ENCODE measurements at places on chromosomes 3 and 15.

DNA sequence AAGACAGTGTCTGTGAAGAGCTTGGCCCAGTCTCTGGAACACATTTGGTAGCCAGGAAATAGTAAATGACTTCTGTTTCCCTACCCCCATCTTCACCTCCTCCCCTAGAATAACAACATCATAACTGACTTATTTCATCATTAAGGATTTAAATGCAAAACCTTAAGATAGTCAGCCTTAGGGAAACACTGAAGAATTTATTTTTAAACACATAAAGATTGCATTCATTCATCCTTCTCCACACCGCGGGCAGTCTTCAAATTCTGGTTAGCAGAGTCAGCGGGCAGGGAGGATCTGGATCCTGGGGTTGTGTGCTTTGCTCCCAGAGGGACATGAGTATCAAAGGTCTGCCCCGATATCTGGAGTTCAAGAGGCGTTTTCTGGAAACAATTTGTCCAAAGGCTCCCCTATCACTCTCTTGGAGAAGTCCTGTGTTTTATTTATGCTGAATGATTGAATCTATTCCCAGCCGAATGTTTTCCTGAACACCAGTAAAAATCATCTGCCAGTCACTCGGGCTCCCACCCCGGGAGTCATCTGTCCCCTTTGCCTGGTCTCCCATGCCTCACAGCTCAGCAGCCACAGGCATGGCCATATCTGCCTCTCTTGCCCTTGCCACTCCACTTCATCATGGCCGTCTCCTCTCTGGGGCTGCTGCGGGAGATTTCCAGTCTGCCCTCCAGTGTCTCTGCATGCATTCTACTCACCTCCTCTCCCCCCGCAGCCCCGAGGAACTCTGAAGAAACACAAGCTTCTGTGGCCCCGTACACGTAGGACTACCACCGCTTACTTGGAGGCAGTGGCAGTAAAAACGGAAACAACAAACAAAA lies 234.7 kb upstream of the CTDSPL start:
- H3K4me1 ChIP-seq = no peaks in the 10 kb centered on the region
- no peaks in the 10 kb centered on the region for H3K36me3 ChIP-seq
- no peak overlapping the region for H3K27ac ChIP-seq
- no peak overlapping the region for H3K4me3 ChIP-seq
- no peaks in the 10 kb centered on the region for H3K27me3 ChIP-seq
- no peak for DNase-seq

DNA sequence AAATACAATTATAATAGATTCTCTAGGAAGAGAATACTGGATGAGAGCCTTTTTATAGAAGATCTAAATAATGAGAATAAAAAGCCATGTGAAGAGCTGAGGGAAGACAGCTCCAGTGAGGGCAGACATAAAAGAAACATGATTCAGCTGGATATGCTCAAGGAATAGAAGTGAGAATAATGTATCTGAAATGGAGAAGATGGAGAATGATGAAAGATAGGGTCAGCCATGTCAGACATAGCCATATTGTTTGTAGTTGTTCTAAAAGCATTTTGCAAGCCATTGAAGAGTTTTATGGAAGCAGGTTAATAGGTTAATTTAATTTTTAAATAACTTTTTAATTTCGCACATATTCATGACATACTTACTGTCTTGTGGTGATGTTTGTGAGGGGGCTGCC lies 713.5 kb upstream of the ARPP21 start:
- no peak for DNase-seq
- H3K4me1 ChIP-seq = no peaks in the 10 kb centered on the region
- H3K4me3 ChIP-seq = no peak overlapping the region
- no peak overlapping the region for H3K27ac ChIP-seq
- no peaks in the 10 kb centered on the region for H3K36me3 ChIP-seq

GRCh38 chr3:151751161-151751560 lies 17.4 kb downstream of the AADACL2 start:
- no peaks in the 10 kb centered on the region for H3K27me3 ChIP-seq
- no peak overlapping the region for H3K27ac ChIP-seq
- no peaks in the 10 kb centered on the region for H3K36me3 ChIP-seq
- H3K4me3 ChIP-seq = no peak overlapping the region

- DNase-seq = no peak
- H3K4me1 ChIP-seq = no peaks in the 10 kb centered on the region
- H3K27ac ChIP-seq = no peak overlapping the region
- no peaks in the 10 kb centered on the region for H3K36me3 ChIP-seq
- H3K27me3 ChIP-seq = no peaks in the 10 kb centered on the region
These were observed 138.6 kb downstream of the SUCLG2 start for GRCh38 chr3:67515778-67516177.

GRCh38 chr15:82317091-82317489 lies 32.2 kb downstream of the GOLGA6L10 start:
- H3K4me3 ChIP-seq = no peak overlapping the region
- DNase-seq = no peak
- no peaks in the 10 kb centered on the region for H3K36me3 ChIP-seq
- no peaks in the 10 kb centered on the region for H3K4me1 ChIP-seq

GRCh38 chr3:139100821-139101220 lies 56.1 kb upstream of the PRR23C start:
- no peaks in the 10 kb centered on the region for H3K36me3 ChIP-seq
- H3K4me1 ChIP-seq = no peaks in the 10 kb centered on the region
- DNase-seq = no peak
- no peak overlapping the region for H3K4me3 ChIP-seq
- no peaks in the 10 kb centered on the region for H3K27me3 ChIP-seq
- no peak overlapping the region for H3K27ac ChIP-seq

- H3K27ac ChIP-seq = no peak overlapping the region
- DNase-seq = no peak
- no peaks in the 10 kb centered on the region for H3K27me3 ChIP-seq
- no peaks in the 10 kb centered on the region for H3K36me3 ChIP-seq
- no peaks in the 10 kb centered on the region for H3K4me1 ChIP-seq
These were observed 8.3 kb upstream of the TMCO5A start for GRCh38 chr15:37926136-37926535.

GRCh38 chr15:83487519-83487918 lies 40.4 kb downstream of the SH3GL3 start:
- DNase-seq = no peak
- H3K36me3 ChIP-seq = no peaks in the 10 kb centered on the region
- H3K27me3 ChIP-seq = no peaks in the 10 kb centered on the region
- no peak overlapping the region for H3K27ac ChIP-seq
- no peaks in the 10 kb centered on the region for H3K4me1 ChIP-seq
- no peak overlapping the region for H3K4me3 ChIP-seq

DNA sequence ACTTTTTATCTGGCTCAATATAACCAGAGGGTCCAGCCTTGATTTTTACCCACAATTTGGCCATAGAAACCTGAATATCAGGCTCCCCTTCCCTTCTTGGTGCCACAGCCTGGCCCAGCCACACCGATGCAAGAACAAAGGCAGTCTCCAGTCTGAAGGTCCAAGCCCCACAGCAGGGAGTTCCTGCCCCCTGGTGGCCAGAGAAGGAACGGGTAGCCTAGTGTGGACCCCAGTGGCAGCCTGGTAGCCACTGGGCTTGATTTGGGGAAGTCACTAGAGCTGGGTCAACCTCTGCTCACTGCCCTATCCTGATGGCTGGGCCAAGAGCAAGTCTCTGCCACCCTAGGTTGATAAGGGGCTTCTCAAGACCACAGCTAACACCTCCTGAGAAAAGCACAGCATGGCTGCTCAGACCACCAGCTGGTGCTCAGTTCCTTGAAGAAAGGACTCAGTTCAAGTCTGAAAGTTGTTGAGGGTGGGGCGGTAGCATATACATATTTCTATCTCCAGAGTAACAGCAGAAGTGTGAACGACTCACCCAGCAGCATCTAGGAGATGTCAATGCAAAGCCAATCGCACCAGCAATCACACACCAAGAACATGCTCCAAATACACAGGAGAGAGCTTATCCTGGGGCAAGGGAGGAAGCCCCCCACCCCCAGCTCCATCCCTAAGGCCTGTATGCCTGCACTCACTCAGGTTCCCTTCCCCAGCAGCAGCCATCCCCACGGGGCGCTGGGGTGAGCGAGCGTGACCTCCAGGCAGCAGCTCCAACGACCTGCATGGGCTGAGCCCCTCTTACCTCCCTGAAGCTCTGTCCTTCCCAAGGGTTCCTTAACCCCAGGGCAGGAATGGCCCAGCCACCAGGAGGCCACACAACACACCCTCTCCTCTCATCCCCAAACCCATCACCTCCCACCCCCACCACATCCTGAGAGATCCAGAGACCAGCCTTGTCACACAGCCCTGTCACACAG lies 7.6 kb downstream of the PFKFB4 start:
- H3K27me3 ChIP-seq = no peaks in the 10 kb centered on the region
- H3K36me3 ChIP-seq = no peaks in the 10 kb centered on the region
- no peaks in the 10 kb centered on the region for H3K4me1 ChIP-seq

DNA sequence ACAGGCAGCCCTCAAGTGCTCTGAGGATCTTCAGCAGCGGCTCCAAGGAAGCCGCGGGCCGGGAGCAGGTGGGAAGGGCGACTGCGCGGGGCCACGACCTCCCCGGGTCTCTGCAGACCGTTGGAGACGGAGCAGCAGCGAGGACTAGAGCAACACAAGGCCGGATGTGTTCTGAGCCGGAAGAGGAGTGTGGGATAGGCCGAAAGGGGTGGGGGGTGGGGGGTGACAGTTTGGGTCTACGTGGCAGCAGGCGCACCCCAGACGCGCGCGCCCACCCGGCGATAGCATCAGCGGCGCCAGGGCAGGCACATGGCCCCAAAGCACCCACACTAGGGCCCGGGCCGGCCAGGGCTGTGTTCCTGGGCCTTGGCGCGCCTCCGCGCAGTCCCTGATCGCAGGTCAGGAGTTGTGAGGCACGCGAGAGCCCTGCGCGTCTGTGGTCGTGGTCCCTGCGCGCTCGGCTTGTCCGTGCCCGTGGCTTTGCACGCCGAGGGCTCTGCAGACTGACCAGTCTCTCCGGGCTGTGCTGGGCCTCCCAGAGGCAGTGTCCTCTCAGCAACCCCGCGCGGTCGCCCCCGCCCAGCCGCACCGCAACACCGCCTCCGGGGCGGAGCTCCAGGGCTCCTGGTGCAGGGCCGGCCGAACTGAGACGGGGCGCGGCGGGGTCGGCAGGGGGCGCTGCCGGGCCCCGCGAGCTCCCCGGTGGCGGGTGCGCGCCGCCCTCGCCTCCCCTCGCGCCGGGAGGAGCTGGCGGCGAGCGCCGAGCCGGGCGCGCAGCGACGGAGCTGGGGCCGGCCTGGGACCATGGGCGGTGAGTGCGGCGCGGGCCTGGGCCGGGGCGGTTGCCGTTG lies at the start of gene PXYLP1:
PXYLP1 (plus strand) TSS at position 725 of the 851 bp plus-strand sequence. CDS start 28,351 bp downstream, outside the sequence.
- peak within 1 kb of the TSS; percentile 92 for H3K27ac ChIP-seq
- H3K36me3 ChIP-seq = no peaks in the 10 kb centered on the region
- peak within 1 kb of the TSS; percentile 68 for H3K4me3 ChIP-seq
- DNase-seq = peak; percentile 95
- H3K27me3 ChIP-seq = no peaks in the 10 kb centered on the region

DNA sequence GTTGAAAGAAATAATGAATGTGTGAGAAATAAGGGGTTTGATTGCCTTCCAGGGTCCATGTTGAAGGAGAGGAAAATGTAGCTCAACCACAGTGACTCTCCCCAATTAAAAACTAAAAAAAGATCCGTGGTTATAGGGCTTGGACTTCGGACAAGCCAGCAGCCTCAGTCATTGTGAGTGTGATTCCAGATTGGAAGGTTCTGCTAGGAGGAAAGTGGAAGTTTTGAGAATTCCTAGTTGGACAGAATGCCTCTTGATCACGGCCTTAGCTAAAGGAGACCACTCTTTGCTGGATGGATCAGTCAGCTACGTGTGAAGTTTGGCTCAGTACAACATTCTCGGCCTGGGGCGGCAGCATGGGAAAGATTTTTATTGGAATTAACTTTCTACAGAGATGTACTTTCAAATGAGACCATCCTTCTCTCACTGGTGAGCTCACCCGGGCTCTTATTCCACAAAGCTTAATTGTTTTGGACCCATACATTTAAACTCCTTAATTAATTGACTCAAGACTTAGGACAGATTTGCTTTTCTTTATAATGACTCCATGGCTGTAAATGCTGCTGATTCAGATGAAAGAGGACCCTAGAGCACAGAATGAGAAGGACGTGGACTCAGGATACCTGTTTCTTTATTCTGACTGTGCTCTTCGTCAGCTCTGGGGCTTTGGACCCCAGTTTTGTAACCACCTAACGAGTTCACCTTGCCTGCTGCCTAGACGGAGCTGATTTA lies 27.5 kb downstream of the FLNB start:
- H3K4me1 ChIP-seq = no peaks in the 10 kb centered on the region
- DNase-seq = no peak
- H3K4me3 ChIP-seq = no peak overlapping the region
- peak overlapping the region; percentile 59 for H3K27ac ChIP-seq
- no peaks in the 10 kb centered on the region for H3K36me3 ChIP-seq

Data from uterus (tissue), 4 donors.